AG10803 (cell line): ENCODE measurements at places on chromosomes 7 and 10.

- peak; percentile 99 for DNase-seq
Measured at GRCh38 chr10:71835671-71836595, 15.1 kb downstream of the PSAP start.

DNA sequence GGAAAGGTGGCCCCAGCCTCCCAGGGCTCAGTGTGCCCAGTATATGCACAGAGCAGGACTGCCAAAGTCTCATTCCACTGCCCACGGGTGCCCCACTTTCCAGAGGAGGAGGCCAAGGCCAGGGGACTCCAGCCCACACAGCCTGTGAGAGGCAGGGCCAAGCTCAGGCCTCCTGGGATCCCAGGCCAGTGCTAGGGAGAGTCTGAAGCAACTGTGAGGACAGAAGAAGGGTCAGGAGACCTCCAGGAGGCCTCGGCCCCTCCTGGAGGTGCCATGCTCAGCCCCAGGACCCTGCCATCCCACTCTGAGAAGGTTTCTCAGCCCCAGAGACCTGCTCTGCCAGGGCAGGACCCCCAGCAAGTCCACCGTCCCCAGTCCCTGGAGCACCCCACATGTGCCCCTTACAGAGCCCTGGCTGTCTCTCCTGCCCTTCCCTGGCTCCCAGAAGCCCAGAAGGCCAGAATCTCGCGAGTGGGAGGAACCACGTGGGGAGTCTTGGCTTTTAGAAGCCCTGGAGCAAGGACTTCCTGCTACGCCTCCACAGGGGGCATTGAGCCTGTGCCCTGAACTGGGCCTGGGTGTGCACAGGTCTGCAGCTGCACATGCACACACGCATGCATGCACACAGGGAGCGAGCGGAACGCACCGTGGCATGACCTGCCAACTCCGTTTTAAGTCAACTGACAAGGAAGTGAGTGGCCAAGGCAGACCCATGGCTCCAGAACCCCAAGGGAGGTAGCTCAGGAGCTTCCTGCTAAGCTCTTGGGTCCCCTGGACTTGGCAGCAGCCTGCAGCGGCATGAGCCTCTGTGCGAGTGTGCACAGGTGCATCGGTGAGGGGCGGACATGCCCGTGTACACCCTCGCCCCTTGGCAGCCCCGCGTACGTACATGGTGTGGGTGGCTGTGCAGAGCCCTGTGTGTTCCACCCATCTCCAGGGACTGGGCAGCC, 33.6 kb downstream of the ZCCHC24 start:
- DNase-seq = no peak

- DNase-seq = no peak
Measured at GRCh38 chr10:60123668-60124067, 217.3 kb upstream of the CCDC6 start.

GRCh38 chr10:132892004-132892403, 50.4 kb downstream of the CFAP46 start:
- peak; percentile 48 for DNase-seq

DNA sequence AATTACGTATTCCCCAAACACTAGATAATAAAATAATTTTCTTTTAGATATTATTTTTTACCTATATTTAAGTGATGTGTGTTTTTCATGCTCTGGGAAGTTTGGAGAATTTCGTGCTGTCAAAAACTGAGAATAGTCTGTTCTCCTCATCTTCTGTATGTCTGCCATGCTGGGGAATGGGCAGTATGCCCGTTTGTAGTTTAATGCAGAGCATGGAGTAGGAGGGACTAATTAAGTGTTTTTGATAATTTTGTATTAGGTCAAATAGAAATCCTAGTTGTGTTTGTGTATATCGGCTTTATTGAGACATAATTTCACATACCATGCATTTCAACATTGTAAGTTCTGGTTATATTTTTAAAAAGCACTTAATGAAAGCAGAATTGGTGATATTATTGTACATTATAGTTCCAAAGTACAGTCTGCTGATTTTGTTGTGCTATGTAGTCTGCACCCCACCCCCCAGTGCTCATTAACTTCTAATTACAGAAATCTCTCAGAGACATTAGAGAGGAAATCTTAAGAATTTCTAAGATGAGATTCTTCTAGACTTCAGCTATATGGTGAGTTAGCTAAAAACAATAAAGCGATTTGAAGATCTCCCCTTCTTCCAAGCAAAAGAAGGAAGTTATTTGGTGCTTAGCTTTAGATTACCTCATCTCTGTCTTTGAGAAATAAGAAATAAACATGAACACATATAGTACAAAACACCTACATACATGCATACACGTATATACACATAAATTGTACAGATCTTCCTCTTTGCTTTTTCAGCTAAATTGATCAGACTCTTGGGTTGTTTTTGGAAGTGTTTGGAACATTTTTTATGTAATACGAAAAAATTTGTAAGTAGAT, 22.2 kb downstream of the ZRANB1 start:
- no peak for DNase-seq

DNA sequence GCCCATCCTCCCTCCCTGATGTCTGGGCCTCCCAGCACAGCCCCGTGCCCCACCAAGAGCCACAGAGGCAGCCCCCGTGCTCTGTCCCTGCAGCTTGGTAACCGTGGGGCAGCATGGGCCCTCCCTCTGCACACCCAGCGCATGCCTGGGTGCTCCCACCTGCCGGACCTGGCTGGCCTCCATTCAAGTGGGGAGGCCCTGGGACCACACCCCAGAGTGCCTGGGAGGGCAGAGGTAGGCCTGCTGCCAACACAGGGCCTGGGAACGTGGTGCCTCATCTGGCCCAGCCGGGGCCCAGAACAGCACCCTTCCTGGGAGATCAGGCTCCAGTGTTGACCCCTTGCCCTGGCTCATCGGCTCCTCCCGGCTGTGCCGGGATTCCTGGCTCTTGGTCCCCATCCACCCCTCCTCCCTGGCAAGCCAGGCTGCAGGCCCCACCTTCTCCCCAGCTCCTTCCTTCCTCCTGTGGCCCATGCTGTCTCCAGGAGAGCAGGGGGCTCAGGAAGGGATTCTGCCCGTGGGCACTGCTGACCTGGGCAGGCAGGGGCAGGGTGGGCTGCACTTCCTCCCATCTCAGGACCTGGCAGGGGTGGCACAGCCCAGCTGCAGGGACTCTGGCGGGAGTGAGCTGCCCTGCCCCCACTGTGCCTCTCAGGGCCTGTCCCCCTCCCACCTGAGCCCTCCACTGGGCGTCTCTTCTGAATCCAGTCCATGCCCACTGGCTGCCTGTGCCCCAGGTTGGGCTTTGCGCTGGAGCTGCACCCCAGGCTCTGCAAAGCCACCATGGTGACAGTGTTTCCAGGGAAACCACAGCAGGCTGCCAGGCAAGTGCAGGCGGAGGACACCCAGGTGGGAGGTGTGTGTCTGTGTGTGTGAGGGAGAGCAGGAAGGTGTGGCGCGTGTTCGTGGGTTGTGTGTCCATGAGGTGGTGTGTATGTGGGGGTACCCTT, 32.6 kb downstream of the PWWP2B start:
- DNase-seq = no peak

DNA sequence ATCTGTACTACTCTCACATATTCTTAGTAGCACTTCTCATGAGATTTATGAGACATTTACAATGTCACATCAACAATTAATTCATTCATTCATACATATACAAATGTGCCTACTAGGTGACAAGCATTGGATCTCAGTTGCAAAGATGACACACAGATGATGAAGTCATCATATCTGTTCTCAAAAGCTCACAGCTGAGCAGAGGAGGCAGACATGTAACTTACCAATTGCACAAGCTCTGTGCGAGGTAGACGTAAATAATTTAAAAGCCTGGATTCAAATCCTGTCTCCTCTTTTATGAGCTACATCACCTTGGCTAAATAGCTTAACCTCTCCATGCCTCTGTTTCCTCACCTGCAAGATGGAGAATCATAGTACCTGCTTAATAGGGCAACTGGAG, 109.4 kb upstream of the FAM133B start:
- DNase-seq = peak; percentile 35

- no peak for DNase-seq
Measured at GRCh38 chr7:10471280-10472058, 502.2 kb upstream of the PHF14 start.
